HepG2 (cell line): ENCODE measurements at places on chromosomes 4 and X. TPM values are rescaled to one million over a fixed set of nuclear protein-coding genes. Genes with fewer than 3 reads are reported as not detected.

DNA sequence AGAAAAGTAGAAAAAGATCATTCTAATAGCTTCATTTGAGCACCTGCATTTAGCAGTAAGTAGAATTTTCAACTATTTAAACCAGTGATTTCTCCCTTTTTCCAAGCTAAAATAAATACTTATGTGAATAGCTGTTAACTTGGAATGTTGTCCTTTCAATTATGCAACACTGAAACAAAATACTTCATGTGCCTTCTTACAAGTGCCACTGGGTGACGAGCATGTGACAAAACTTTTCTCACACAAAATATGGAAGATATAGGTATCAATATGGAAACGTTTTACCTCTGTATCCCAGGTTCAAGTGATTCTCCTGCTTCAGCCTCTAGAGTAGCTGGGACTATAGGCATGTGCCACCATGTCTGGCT, 708.3 kb downstream of the STIM2 start:
- H3K4me3 ChIP-seq: no peak overlapping the region
- H3K4me1 ChIP-seq: no peaks in the 10 kb centered on the region
- DNase-seq: no peak
- no peak overlapping the region for H3K27ac ChIP-seq
- no peaks in the 10 kb centered on the region for H3K27me3 ChIP-seq

DNA sequence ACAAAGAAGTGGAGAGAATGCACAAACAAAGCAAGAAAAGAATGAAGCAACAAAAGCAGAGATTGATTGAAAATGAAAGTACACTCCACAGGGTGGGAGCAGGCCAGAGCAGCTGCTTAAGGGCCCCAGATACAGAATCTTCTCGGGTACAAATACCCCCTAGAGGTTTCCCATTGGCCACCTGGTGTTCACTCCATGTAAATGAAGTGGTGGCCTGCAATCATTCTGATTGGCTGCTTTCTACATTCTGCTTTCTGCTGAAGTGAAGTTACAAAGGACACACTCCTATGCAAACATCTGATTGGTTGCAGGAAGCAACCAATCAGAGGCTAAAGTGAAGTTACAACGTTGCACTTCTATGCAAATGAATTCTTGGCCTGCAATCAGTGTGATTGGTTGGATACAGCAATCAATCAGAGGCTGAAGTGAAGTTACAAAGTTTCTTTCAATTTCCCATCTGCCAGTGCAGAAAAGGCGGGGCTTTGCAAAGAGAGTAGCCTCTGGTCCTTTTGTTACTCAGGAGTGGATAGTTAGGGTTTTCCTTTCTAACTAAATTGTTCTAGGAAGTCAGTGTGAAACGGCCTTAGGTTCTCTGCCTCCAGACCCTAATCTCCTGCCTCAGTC, 19.0 kb upstream of the GPC4 start:
- no peaks in the 10 kb centered on the region for H3K27me3 ChIP-seq
- no peak for DNase-seq
- H3K4me3 ChIP-seq: no peak overlapping the region
- no peaks in the 10 kb centered on the region for H3K36me3 ChIP-seq

DNA sequence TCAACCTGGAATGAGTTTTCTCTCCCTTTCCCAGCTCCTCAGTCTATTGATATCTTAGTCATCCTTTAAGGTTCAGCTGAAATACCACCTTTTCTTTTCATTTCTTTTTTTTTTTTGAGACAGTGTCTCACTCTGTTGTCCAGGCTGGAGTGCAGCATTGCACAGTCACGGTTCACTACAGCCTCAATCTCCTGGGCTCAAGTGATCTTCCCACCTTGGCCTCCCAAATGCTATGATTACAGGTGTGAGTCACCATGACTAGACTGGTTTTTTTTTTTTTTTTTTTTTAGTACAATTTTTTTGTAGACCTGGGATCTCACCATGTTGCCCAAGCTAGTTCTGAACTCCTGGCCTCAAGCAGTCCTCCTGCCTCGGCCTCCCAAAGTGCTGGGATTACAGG, 28.9 kb downstream of the AFF1 start:
- H3K4me1 ChIP-seq: peaks cover 50% of the 10 kb centered on the region
- no peaks in the 10 kb centered on the region for H3K36me3 ChIP-seq
- no peak for DNase-seq
- H3K4me3 ChIP-seq: no peak overlapping the region

DNA sequence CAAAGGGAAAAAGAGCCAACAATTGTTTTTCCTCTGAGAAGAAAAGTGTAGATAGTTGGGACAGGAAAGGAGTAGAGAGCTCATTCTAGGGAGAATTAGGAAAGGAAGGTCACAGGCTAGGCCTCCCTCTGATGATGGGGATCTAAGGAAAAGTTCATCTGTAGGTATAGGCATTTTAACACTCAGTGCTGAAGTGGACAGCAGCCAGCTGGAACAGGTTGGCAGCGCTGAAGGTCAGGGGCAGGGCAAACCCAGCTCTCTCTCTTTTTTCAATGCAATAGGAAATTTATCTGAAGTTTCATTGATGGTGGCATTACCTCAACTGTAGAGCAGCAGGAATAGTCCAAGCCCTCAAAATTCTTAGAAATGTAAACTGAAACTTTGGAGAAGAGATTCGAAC, 98.5 kb upstream of the ETNPPL start:
- no peaks in the 10 kb centered on the region for H3K4me1 ChIP-seq
- no peak overlapping the region for H3K27ac ChIP-seq
- H3K27me3 ChIP-seq: no peaks in the 10 kb centered on the region

- no peak overlapping the region for H3K27ac ChIP-seq
- H3K36me3 ChIP-seq: no peaks in the 10 kb centered on the region
- H3K4me1 ChIP-seq: peaks cover 12% of the 10 kb centered on the region
- DNase-seq: no peak
- H3K27me3 ChIP-seq: no peaks in the 10 kb centered on the region
- no peak overlapping the region for H3K4me3 ChIP-seq
These were observed 17.7 kb upstream of the CENPU start for GRCh38 chr4:184751585-184751956.

GRCh38 chr4:38987491-38987890, 44.7 kb downstream of the TMEM156 start:
- no peaks in the 10 kb centered on the region for H3K36me3 ChIP-seq
- no peak overlapping the region for H3K27ac ChIP-seq
- no peak for DNase-seq
- peaks cover 29% of the 10 kb centered on the region for H3K4me1 ChIP-seq
- H3K4me3 ChIP-seq: no peak overlapping the region
- H3K27me3 ChIP-seq: no peaks in the 10 kb centered on the region

DNA sequence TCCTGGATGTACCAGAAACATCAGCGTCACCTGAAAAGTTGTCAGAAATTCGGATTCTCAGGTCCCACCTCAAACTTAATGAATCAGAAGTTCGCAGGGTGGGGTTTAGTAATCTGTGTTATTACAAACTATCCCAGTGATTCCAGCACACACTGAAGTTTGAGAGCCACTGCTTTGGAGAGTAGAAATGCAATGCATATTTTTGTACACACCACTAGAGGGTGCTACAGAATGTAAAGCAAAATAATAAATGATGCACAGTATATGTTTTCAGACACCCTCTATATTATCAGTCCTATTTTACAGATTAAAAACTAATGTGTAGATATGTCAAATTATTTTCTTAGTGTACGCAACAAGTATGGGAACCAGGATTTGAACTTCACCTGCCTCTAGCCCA, 2.4 kb upstream of the MORF4L2 start:
- peak; percentile 21 for DNase-seq
- no peaks in the 10 kb centered on the region for H3K36me3 ChIP-seq

DNA sequence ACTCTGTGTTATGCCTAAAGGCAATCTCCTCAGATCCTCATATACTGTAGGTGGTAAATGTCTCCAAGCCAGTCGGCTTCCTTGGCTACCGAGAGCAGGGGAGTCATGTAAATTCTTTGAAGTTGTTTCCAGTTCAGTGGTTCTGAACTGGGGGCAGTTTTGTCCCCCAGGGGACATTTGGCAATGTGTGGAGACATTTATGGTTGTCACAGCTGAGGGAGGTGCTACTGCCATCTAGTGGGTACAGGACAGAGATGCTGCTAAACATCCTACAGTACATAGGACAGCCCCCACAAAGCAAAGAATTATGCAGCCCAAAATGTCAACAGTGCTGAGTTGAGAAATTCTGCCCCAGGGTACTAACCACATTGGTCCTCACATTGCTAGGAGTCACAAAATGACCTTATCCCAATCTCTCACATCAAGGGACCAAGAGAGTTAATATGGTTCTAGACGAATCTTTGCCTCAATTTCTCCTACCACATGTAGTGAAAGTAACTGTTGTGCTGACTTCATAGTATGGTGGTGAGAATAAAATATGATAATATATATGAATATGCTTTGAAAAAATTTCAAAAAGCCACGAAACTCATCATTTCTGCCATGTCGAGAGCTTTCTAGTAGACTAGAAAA, 104.4 kb upstream of the ARHGAP24 start:
- no peaks in the 10 kb centered on the region for H3K36me3 ChIP-seq
- peak; percentile 31 for DNase-seq
- no peaks in the 10 kb centered on the region for H3K27me3 ChIP-seq
- H3K4me1 ChIP-seq: no peaks in the 10 kb centered on the region
- H3K4me3 ChIP-seq: no peak overlapping the region

DNA sequence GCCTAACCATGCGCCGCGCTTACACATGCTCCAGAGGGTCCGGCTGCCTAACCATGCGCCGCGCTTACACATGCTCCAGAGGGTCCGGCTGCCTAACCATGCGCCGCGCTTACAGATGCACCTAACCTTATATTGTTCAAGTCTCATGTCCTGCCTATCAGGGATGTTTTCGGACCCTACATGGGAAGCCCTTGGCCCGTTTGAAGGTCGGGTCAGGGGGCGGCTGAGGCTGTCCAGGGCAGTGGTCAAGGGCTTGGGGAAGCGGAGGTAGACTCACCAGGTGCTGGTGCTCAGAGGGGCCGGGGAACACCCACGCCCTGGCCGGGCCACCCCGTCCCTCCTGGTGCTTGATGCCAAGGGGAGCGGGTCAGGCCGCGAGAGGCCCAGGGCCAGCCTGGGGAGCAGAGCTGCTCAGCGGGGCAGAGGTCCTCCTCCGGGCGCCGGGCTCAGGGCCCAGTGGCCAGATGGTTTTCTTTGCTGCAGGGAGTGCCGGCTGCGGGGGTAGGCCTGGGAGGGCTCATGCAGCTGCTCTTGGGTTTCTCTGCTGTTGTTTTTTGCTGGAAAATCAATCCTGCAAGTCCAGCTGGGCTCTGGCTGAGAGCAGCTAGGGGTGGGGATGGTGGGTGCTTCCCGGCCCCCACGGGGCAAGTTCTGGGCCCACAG, 35.4 kb upstream of the SPON2 start:
- no peak overlapping the region for H3K4me3 ChIP-seq
- H3K4me1 ChIP-seq: peaks cover 45% of the 10 kb centered on the region
- H3K27me3 ChIP-seq: no peaks in the 10 kb centered on the region
- no peak for DNase-seq
- H3K27ac ChIP-seq: no peak overlapping the region
- no peaks in the 10 kb centered on the region; the same call in 1 of the 2 replicates for H3K36me3 ChIP-seq

DNA sequence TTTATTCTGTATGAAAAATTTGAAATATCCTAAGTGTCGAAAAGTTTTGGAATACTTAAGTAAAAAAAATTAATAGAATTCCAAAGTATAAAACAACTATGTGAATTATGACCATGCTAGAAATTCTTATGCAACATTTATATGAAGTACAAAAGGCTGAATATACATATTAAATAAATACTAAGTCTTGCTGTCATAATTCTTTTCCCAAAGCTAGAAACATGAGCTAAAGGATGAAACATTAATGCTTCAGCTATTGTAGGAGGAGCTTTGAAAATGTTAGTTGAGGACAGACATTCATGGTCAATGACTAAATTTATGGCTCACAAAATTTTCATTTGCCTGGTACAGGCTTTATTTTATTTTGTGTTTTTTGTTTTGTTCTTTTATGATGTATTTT, 207.3 kb downstream of the GABRB1 start:
- H3K4me3 ChIP-seq: no peak overlapping the region
- DNase-seq: no peak
- H3K36me3 ChIP-seq: no peaks in the 10 kb centered on the region
- H3K27ac ChIP-seq: no peak overlapping the region
- no peaks in the 10 kb centered on the region; the same call in 1 of the 2 replicates for H3K27me3 ChIP-seq

RPS6KA3 gene
- total RNA-seq: 357 and 581 TPM in 2 replicates

PRSS12 gene
- 0.02 and 0.08 TPM in 2 replicates for total RNA-seq

SYP gene
- total RNA-seq: 1.7 and 2.5 TPM in 2 replicates

PRDM5 gene
- total RNA-seq: not detected in 2 replicates
